ENCODE measurements at places on chromosomes 12 and 14.

DNA sequence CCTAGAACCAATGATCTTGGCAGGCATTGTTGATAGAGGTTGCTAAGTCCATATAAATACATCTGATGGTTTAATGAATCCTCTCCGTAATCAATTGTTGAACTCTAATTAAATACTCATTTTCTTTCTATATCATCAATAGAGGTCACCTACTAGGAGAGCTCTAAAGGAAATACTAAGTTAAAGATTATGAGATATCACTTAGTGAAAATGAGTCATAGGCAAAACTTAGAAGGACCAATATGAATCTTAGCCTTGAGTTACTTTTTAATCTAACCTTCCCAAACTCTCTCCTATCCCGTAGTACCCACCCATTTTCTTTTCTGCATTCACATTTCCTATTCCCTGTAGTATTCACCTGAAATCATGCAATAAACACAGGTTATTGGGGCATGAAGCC lies 50.2 kb downstream of the MBIP start:
- DNase-seq: no peak

DNA sequence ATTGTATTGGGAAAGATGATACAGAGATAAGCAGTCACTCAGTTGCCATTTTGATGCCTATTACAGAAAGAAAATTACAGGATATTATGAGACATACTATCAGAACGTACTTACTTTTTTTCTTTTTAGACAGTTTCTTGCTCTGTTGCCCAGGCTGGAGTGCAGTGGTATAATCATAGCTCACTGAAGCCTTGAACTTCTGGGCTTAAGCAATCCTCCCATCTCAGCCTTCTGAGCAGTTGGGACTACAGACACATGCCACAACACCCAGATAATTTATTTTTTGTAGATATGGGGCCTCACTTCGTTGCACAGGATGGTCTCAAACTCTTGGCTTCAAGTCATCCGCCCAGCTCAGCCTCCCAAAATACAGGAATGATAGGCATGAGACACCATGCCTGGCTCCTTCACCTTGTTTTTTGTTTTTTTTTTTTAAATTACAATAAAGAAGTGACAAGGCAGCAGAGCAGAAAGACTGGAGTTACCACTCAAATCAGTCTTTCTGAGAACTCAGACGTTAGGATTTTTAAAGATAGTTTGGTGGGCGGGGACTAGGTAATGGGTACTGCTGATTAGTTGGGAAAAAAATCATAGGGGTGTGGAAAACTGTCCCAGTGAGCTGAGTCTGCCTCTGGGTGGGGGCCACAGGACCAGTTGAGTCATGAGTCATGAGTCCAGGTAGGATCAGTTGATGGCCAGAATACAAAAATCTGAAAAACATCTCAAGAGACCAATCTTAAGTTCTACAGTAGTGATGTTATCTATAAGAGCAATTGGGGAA lies 11.5 kb upstream of the CPM start:
- no peak for DNase-seq

- no peak for DNase-seq
Measured at GRCh38 chr12:42932936-42933335, 343.4 kb upstream of the PRICKLE1 start.

DNA sequence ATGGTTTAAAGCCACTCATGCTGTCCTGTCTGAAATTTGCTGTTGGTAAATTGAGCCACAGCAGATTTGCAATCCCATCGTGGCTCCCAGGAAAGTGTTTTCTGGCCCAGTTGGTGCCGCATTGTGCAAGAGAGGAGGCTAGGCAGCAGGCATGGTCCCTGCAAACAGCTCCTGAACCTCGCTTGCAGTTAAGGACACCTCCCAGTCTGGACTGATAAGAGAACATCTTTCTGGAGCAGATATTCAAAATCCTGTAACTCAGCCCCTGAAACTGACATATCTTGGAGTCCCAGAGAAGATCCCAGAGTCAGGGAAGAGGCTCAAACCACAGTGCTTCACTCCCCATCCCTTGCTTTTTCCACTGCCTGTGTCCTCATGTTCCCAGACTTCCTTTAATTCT lies 328.6 kb upstream of the FKBP4 start:
- no peak for DNase-seq

GRCh38 chr14:54251356-54251755 lies 145.5 kb upstream of the CDKN3 start:
- no peak for DNase-seq

DNA sequence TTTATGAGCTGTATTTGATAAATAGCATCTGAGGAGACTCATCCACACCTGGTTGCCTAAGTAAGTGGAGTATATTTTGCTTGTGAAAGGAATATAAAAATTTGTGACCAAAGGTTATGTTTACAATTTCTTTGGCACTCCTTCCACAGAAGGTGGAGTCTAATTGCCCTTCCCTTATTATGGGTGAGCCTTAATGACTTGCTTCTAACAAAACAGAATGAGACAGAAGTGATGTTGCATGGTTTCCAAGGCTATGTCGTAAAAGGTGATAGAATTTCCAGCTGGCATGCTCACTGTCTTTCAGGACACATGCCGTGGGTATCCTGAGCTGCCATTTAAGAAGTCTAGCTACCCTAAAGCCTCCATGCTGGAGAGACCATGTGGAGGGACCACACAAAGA lies 116.8 kb upstream of the ABCD2 start:
- no peak for DNase-seq

DNA sequence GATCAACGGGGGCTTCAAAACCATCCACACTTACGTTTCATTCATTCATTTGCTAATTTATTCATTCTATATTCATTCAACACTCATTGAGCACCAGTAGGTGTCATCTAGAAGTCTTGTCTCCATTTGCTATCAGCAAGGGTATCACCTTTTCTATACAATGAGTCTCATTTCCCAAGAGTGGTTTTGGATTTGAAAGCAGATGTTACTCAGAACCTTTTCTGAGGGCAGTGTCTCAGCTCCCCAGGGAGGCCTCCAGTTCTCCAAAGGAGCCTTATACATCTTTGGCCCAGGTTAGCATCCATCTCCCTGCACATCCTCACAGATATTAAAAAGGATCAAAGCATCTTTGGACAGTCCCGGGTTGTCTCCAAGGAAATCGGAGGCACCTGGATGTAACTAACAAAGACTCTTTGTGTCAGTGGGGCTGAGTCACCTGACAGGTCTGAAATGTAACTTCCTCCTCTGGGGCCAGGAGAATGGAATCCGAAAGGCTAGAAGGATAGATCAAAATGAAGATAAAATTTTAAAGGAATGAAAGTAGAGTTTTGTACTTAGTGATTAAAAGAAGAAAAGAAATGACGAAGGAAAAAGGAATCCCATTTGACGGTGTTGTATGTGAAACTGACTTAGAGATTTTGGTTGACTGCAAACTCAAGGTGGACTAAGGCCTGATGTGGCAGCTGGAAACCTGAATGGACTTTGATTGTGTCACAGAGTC lies 103.0 kb downstream of the VCPKMT start:
- DNase-seq: peak; percentile 84

- DNase-seq: no peak
Measured at GRCh38 chr12:111361717-111362576, 6.9 kb downstream of the PHETA1 start.

GRCh38 chr12:3803865-3804472 lies 51.1 kb upstream of the CRACR2A start:
- peak; percentile 61 for DNase-seq

DNA sequence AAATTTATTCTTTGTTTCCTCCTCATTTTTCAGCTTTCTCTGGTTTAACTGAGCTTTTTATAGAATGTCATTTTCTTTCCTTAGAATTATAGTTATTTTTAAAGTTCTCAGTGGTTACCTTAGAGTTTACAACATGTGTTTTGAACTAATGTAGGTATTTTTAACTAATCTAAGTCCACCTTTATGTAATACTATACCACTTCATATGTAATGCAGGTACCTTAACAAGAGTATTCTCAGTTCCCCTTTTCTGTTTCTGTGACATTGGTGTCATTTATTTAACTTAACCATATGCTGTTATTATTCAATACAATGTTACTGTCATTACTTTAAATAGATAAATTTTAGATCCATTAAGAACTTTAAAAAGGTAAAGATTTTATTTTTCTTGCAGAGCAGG lies 30.3 kb upstream of the KCNC2 start:
- no peak for DNase-seq

DNA sequence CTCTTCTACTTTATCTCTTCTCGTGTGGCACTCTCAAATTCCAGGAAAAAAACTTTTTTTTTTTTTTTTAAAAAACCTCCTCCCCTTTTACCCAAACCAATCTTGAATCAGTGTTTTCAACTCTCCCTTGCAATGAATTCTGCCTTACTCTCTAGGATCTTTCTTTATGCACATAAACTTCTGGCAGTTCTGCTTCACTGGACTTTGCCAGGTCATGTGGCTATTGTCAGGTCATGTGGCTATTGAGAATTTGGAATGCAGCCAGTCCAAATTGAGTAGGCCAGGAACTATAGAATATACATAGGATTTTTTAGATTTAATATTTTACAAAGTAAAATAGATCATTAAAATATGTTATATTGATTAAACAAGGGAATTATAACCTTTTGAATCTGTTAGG lies 218.2 kb downstream of the TMTC3 start:
- DNase-seq: no peak

All from HT1080 (cell line).